Activated T-cell treated with anti-CD3 and anti-CD28 coated beads, Interleukin-2, amount 50 U/mL, for 24 hours (primary cell): ENCODE measurements at places on chromosomes 11 and 22.
A peak's percentile ranks its signal among the peaks of the same experiment; 100 is the strongest.

- no peak for DNase-seq
Measured at GRCh38 chr22:27231266-27231665, 570.3 kb downstream of the MN1 start.

DNA sequence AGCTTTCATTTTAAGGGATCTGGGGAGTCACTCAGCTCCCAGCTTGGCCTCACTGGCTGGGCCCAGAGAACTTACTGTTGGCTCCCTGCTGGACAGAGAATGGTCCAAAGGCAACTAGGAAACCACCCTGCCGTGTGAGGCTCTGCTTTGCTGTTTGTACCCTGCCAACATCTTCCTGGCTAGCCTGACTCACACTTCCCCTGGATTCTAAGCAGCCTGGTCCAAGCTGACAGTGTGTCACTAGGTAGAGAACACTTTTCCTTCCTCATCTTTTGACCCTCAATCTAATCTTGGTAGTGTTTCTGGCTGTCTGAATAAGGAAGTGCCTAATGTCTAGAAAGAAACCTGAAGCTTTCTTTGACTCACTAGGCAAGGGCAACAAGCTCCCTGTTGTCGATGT is 76.7 kb downstream of the FAR1 start:
- DNase-seq: no peak

DNA sequence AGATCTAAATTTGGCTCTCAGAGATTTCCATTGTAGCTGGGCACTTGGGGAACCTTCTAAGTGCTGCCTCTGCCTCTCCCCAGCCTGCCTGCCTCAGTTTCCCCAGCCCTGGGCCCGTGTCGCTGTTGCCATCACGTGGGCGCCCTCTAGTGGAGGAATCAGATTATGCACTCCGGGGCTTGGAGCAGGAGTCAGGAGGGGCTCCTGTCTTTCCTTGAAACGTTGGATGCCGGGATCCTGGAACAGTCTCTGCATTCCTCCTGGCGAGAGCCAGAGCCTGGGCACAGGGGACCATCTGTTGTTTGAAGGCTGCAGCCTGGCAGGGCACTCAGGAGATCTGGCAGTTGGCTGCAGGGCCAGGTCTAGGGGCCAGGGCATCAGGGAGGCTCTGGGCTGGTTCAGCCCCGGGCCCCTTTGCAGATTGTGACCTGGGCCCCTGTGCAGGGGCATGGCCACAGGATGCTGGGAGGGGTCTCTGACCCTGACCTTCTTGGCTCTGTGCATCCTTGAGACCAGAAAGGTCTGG is 71.6 kb downstream of the LRP5 start:
- peak; percentile 77 for DNase-seq

- DNase-seq: no peak
Measured at GRCh38 chr11:95143106-95143681, 53.5 kb downstream of the ENDOD1 start.

GRCh38 chr11:118086913-118087768 is at the start of gene SMIM35:
Gene SMIM35 (minus strand): TSS chr11:118086963. CDS start chr11:118086757, 206 bp downstream.
- no peak for DNase-seq

DNA sequence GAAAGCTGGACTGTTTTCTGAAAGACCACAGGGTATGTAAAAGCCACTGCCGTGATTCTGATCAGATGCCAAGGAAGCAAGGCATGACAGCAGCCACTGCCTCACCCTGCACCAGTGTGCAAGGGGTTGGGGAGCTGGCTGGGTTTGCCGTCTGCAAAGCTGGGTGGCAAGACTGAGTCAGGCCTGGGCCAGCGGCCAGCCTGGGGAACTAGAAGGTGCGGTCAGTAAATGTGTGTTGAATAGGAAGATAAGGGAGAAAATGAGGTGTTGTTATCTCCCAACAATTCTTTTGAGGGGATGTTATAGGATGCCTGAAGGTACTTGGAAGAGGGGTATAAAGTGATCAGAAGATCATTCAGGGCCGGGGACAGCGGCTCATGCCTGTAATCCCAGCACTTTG is 8.0 kb downstream of the VSTM5 start:
- no peak for DNase-seq
